Activated T-cell treated with anti-CD3 and anti-CD28 coated beads for 1 hour (primary cell): ENCODE measurements at places on chromosomes 5 and 9.

DNA sequence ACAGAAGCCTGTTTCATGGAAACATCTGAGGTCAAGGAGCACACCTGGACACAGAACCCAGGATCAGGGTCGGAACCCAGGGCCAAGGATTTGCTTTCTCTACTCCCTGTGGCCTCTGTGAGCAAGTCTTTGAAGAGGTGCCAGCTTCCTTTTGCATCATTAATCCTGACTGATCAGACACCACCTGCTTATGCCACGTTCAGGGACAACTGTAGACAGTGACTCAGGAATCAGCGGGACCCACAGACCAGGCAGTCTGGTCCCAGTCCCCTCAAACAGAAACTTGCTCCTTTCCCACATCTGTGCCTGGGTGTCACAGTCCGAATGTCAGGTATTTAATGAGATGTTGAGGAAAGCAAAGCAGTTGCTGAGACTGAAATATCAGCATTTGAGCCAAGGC is 154.8 kb downstream of the SGCD start:
- no peak for DNase-seq

DNA sequence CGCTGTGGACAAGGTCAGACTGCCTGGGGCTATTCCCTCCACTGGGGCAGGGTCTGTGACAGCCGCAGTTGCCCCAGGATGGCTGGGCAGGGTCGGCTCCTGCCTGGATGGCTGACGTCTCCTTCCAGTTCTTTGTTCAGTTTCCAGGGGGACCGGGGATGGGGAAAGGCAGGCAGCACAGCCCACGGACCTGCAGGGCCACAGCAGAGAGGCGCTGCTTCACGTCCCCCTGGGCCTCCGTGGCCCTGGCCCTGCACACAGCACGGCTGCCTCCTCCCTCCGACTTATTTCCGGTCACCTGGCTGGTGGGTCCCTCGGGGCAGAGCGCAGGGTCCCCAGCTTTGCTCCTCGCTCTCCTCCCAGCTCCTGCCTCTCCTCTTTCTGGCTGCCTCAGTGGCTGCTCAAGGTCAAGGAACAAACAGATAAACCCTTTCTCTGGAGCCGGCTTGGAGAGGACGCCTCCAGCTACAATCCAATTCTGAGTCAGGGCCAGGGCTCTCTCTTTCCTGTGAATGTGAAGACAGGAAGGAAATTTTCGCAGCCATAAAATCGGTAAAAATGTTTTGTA is 169.7 kb downstream of the C9orf50 start:
- no peak for DNase-seq

DNA sequence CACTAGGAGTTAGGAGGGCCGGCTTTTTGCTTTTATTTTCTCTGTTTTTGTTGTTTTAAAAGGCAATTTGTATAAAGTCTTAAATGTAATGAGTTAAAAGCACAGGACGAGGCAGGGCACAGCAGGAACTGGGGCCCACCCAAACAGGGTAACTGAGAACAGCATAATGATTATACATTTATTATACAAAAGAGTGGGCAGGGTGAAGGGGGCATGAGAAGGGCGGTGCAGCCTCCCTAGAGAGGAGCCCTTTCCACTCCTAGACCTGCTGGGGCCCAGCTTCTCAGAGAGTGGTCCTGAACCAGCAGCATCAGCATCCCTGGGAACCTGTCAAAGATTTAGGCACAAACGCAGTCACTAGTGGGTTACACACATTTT is 438.0 kb downstream of the AGTPBP1 start:
- no peak for DNase-seq

GRCh38 chr5:2451100-2451499 is 300.4 kb downstream of the IRX2 start:
- no peak for DNase-seq

GRCh38 chr9:7509576-7510145 is 289.9 kb downstream of the DMAC1 start:
- no peak for DNase-seq

DNA sequence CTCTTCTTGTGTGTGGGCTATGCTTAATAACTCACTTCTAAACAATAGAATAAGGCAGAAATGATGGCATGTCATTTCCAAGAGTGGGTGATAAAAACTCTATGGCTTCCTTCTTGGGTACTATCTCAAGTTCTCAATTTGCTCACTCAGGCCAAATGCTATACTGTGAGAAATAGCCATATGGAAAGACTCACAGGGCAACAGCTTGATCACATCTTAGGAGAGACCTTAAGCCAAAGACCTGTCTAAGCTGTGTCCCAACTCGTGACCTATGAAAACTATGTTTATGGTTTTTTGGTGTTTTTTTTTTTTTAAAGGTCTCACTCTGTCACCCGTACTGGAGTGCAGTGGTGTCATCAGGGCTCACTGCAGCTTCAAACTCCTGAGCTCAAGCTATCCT is 2.1 kb upstream of the UIMC1 start:
- DNase-seq, result no peak

DNA sequence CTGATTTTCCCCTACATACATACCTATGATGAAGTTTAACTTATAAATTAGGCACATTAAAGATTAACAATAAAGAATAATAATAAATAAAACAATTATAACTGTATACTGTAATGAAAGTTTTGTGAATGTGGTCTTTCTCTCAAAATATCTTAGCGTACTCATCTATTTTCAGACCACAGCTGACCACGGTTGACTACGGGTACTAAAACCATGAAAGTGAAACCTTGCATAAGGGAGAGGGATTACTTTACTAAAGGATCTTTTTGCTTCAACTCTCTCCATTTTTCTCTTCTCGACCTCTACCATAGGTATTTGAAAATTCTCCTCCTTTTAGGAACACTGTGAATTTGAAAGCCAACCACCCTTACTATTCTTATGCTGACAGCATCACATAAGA is 475.5 kb downstream of the CETN3 start:
- DNase-seq, result no peak

DNA sequence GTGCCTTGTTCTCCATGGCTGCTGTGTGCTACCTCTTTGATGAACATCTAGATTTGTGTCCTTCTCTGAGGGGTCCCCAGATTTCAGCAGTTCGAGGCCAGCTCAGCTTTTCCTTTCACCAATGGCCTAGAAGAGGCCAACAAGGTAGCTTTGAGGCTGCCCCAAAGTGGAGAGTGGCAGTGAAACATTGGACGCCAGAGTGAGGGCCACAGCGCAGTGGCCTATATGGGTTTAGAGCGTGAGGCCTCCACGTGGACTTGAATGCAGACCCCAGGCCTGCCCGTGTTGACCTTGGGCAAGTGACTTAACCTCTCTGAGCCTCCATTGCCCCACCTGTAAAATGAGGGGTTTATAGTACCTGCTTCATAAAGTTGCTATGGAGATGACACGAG is 11.8 kb downstream of the MYOZ3 start:
- DNase-seq, result no peak

DNA sequence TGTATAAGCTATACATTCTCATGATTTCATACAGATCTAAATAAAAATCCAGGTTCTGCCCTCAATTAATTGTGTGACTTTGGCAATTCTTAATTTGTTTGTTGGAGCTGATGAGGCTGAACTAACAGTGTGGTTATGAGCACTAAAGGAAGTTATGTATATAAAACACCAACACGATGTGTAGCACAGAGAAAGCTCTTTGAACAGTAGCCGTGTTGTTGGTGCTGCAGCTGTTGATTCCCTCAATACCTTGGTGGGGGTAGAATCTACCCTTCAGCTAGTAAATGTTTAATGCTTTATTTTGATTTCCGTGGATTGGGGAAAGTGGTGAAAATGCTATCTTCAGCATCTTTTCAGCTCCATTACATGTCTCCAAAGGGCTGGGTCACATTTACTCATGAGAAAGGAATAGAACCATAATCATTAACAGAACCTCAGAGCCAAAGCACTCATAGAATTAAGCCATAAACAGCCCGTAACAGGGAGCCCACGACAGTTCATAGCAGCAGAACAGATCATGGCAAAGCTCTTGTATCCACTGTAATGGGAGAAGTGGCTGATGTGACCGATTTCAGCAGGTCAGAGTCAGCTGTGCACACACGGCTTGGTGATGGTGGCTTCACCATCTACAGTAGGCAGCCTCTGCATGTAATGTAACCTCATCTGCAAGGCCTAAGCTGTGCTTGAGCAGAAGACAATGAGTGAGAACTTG is 332.7 kb downstream of the DIRAS2 start:
- DNase-seq, result no peak

DNA sequence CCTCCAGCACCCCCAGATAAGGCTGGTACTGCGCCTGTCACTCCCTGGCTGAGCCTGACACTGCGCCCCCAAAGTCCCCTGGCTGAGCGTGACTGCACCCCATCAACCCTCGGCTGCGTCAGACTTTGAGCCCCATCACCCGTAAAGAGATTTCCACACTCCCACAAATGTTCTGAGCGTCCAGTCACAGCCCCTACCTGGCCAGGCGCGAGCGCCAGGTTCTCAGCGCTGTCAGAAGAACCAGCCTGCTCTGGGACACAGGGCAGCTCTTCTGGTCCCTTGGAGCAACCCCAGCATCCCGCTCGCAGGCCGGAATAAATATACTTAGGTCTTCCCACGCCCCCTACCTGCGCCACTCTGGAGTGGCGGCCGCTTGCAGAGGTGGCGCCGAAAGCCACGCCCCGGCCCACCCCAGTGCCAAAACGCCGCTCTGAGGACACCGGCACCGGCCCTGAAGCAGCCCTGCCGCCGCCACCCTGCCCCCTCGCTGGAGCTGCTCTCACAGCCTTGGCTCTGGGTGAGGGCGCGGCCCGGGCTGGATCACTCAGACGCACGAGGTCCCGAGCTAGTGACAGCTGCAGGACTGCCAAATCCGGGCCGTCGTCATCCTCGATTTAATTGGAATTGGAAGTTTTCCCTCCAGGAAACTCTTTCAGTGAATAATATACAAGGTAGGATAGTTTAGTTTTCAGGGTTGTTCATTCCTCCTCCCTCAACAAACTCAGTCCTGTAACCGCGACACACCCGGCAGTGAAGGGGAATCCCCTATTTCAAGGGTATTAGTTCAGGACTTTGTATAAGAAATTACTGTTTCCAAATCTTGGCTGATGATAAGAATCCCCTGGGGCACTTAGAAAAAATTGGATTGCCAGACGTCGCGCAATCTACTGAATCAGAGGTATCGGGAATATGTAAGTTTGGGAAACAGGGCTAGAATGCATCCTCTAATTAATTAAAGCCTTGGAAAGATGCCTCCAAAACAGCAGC is 1.2 kb upstream of the CEMIP2 start:
- DNase-seq, result peak; percentile 55
